ENCODE measurements at places on chromosomes 12 and 14.

GRCh38 chr12:94265966-94266745 lies 117.8 kb downstream of the PLXNC1 start:
- DNase-seq, result no peak

DNA sequence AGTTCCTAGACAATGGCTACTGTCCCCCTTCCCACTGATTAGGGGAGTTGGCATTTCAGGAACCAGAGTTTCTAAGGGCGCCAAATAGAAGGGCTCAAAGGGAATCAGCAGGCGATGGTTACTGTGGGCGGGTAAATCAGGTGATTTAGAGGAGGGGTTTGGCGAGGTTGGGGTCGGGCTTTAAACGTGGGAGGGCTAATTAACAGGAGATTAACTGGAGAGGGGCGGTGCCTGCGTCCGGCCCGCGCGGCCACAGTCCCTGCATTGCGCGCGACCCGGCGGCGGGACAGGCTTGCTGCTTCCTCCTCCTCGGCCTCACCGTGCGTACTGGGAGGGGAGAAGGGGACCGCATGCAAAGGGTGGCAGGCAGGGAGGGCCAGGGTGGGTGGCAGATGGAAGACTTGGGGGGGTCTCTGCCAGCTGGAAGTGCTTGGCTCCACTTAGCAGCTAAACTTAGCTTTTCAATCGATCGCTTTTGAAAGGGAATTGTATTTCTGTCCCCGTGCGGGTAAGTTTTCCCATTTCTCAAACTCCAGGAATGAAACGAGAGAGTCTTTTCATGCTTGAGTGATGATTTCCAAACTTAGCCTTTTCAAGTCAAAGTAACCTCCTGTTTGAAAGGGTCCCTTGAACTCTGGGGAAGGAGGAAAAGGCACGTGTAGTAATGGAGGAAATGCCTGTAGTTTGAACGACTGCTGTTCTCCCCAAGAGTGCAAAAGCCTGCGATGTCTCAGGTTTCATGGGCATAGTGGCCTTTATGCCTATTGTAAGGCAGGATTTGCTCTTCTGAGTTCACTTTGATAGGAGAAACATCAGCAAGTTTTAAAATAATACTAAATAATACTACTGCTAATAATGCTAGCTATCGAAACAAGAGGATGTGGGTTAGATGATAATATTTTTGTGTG lies at the start of gene MGST1:
Gene MGST1, plus strand, starts transcription at position 255 of the 908 bp plus-strand sequence. CDS start 6,608 bp downstream, outside the sequence.
- DNase-seq, result no peak

DNA sequence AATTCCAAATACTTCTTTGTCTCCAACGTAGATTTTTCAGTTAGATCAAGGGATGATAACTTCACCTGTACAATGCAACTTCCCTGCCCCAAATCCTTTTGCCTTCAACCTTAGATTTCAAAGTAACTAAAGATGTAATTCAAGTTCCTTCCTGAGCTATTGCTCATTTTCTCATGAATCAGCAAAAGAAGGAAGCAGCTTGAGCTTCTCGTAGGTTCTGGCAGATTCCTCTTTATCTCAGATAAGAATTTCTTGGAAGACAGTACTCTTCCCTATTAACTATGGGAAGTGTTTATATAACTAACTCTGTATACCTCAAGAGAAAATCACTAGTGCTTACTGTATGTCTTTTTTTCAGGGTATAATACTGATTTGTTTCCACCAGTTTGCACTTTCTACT lies 203.8 kb downstream of the RASSF9 start:
- no peak for DNase-seq

- no peak for DNase-seq
Observed at GRCh38 chr12:97503073-97503855, 40.7 kb downstream of the RMST start.

DNA sequence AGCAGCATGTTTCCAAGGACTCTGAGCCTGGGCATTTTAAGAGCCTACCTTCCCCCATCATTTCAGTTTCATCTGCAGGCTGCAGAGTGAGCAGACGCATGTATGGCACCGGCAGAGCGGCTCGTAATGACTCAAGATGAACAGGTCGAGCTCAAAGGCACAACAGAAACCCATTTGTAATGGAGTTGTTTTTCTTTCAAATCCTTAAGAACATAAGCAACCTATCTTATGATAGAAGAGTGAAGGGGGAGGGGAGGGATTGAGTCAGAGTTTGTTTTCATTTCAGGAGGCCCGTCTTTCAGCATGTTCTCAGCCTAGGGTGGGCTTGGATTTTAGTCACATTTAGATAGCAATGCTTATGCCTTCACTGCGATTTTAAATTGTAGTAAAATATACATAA lies 54.9 kb upstream of the CISTR start:
- DNase-seq, result no peak
